Transverse colon (tissue), 4 donors: ENCODE measurements at places on chromosomes 7 and 10.

DNA sequence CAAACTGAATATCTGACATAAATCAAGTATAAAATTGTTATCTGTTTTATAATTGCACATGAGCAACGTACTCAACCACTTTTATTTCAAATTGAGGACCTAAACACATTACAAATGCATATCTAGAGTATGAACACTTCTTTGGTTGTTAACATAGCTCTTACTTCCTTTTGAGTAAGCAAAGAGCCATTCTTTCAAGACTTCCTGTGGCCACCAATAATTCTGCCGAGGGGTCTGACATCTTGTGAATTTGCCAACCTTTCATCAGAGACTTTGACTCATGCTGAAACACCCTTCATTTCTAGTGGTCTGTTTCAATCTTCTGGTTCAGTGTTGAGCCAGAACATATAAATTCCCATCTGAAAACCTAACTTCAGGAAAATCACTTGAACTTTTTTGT, 59.4 kb downstream of the CDK14 start:
- no peak for DNase-seq

GRCh38 chr7:41247143-41247865, 455.6 kb downstream of the INHBA start:
- DNase-seq, result no peak

DNA sequence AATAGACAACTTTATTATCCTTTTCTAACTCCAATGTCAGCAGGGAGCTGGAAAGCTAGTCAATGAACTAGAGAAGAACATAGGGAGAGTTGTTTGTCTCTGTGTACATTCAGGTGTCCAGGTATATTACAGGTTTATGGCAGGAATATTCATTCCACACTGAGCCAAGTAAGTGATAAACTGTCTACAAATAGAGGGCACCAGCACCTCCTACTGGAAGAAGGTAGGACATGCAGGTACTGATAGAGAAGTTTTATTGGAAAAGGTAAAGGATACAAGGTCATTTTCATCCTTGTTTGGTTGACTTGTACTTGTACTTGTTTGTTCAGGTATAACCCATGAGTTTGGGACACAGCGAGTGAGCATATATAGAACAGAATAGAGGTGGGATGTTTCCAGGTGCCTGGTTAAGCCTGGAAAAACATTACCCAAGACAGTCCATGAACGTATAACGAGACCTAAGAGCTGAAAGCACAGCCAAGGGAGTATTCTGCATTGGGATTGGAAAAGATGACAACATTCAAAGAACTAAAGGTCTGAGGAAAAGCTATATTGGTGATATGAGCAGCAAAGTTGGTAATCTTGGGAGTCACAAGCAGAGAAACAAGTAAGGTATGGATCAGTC, 61.4 kb upstream of the PPP1R3C start:
- DNase-seq, result peak; percentile 13

GRCh38 chr10:64081947-64082482, 560.8 kb downstream of the REEP3 start:
- DNase-seq, result no peak

DNA sequence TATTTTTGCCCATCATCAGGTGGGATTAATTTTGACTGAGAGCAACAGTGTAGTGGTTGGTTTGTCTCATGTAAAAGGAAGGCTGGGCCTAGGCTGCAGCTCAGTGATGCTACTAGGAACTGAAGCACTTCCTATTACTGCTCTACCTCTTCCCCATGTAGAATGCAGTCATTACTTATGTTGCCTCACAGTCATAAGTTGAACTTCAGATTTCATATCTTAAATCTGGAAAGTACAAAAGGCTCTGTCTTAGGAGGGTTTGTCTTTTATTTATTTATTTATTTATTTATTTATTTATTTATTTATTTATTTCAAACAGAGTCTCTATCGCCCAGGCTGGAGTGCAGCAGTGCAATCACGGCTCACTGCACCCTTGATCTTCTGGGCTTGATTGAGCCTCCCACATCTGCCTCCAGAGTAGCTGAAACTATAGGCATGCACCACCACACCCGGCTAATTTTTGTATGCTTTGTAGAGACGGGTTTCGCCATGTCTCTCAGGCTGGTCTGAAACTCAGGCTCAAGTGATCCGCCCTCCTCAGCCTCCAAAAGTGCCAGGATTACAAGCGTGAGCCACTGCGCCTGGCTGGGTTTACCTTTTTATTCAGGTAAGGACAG, 721.7 kb upstream of the GALNT17 start:
- no peak for DNase-seq

GRCh38 chr7:128939075-128939860, 1.5 kb downstream of the IRF5 start:
- DNase-seq, result no peak

GRCh38 chr10:32333849-32334248, 13.1 kb downstream of the EPC1 start:
- no peak for DNase-seq

DNA sequence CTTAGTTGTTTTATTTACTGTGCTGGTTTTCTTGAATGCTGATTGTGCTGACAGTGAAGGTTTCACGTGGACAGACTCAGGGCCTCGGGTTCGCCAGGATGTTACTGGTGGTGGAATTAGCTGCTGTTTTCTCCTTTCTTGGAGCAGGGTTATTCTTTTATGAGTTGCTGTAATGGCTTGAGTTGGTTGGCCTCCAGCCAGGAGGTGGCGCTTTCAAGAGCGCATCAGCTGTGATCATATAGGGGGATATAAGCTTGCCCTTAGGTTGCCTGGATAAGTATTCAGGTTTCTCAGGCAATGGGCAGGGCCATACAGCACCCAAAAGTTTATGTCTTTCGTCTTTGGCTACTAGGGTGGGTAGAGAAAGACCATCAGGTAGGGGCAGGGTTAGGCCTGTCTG, 741.3 kb downstream of the PHTF2 start:
- DNase-seq, result no peak
